Activated CD4-positive, CD25-positive, alpha-beta regulatory T cell treated with anti-CD3 and anti-CD28 coated beads, Interleukin-2, amount 50 U/mL, for 16 hours (primary cell): ENCODE measurements at places on chromosomes 2 and 18.
A peak's percentile ranks its signal among the peaks of the same experiment; 100 is the strongest.

DNA sequence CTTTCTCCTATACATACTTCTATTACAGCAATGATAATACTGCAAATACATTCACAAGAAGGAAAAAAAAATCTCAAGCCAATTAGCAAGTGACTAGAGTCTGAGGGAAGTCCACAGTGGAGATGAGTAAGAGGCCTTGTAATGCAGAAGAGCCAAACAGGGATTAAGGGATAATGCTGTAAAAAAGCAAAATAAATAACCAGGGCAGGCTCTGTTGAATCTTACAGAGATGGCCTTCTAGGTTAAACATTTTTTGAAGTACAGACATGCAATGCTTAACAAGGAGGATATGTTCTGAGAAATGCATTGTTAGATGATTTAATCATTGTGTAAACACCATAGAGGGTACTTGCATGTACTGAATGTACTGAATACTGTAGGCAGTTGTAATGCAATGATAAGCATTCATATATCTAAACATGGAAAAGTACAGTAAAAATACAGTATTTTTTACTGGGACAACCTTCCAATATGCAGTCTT, 122.1 kb upstream of the RMDN2 start:
- no peak for DNase-seq

DNA sequence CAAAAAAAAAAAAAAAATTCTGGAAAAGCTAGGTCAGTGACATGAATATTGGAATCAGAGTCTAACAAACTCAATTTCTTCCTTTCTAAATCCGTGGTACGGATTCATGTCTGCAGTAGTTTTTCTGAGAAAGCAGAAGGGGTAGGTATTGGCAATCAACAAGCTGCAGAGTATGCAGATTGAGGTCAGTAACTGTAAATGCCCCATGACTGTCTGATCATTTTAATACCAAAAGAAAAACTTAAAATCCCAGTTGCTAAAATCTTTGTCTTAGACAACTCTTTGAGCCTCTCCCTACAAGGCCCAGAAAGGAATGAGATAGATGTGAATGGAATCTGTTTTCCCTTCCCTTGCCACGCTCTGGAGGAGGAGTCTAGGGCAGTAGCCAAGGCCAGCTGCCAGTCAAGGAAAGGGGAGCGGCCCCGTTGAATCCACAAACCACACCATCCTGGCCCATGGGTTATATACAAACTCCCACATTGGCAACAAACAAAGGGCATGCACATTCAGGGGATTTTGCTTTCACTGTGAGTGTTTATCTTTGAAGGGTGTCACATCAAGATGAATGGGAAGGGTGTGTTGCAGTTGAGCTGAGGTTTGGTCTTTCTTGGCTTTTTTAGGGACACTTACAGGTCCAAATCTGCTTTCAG, 6.1 kb upstream of the CASP8 start:
- no peak for DNase-seq

DNA sequence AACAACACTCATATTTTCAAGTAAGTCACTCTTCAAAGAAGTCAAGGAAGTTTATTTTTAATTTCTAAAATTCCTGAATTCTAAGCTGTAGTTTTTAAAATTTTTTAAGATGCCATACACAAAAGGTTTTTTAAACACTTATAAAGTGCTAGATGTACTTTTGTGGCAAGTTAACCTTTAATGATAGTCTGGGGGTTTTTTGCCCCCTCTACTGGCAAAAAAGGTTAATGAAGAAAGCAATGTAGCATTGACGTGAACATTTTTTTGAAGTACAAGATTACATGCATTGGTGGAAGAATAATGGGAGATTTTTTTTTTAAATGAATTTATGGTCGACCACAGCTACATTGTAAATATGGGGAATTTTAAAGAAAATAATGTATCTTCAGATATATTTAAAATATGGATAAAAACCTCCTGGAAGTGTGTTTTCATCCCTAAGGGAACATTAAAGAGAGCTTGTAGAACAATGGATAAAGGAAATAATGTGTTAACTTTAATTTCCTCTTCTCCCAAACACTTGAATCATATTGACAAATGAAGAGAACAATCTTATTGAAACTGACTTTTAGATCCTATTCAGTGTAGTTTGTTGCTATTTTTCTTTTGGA, 12.6 kb downstream of the ITPRID2 start:
- DNase-seq: no peak

DNA sequence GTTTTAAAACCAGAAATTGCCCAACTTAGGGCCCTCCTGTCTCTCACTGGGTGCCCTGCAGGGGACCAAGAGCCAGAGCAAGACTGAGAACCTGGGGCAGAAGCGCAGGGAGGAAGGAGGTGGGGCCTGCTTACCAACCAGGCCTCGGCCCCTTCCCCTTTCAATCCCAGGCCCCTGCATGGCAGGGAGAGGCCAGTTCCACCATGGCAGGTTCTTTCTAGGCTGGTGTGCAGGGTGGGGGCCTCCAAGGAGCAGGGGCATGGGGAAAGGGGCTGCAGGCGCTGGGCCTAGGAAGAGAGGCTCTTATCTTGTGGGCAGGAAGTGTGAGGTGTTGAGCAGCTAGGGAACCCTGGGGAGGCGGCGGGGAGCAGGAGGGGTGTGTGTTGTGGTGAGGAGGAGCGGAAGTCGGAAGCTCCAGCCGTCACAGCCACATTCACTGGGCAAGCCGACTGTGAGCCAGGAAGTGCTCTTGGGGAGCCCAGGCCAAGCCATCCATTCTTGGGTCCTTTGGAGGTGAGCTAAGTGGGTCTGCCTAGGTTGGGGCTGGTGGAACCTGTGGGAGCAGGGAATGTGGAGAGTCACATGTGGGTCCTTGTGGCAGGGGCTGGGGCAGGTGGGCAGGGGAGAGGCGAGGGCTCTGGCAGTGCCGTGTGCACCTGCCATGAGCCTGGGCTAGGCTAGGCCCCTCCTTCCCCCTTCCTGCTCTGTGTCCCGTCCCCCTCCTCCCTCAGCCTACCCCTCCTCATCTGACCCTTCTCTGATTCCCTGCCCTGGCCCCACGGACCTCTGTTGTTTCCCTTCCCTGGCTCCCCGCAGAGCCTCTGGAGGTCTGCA, at the start of gene PSD4:
Gene PSD4, plus strand, starts transcription at position 430 of the 834 bp plus-strand sequence. CDS start 8,486 bp downstream, outside the sequence.
- DNase-seq: peak; percentile 69

DNA sequence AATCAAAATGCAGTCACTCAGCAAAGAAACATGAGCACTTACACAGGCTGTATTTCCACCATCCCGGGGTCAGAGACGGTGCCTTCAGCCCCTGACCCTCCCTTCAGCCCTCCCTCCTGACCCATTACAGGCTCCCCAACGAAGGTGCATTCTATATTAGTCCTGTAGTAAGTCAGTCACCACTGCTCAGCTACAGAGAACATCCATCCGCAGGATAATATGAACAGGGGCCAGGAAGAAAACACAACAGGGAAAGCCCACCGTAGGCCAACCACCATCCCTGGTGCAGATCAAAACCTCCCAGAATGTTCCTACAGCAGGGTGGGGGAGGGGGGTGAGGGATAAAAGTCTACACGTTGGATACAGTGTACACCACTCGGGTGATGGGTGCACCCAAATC, 15.1 kb downstream of the PXDN start:
- DNase-seq: no peak

DNA sequence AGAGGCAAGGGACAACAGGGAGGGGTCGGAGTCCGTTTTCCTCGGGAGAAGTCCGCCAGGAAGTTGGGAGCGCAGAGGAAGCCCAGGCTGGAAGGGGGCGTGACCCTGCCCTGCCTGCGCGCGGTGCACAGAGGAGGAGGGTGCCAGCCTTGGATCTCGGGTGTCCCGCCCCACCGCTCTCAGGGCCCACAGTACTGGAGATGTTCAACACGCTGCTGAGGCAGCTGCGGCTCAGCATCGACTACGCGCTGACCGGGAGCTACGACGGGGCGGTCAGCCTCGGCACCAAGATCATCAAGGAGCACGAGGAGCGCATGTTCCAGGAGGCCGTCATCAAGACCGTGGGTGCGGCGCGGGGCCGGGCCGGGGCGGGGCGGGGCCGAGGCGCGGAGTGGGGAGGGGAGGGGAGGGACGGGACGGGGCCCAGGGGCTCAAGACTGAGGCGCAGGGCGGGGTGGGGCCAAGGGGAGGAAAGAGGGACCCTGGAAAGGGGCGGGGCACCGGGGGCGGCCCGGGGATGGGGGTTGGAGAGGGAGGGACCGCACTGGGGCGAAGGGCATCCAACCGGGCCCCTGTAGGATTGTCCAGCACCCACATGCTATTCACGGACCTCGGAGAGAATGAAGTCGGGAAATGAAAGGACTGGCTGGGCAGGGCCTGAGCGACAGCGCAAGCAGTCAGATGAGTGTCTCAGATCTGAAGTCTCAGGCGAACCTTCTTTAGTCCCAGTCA, 36.6 kb downstream of the POMC start:
- DNase-seq: no peak

GRCh38 chr18:13872932-13873331, 42.4 kb downstream of the MC2R start:
- no peak for DNase-seq

DNA sequence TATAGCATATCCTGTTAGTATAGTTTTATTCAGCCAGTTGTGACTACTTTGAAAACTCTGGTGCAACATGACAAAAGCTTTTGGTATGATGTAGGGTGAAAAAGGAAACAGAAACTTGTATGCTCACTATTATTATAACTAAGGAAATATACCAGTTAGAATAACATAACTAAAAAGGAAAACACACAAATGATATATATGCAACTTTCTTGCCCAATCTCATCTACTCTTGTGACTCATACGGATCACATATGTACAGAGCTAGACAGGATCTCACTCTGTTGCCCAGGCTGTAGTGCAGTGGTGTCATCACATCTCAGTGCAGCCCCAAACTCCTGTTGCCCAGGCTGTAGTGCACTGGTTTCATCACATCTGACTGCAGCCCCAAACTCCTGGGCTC, 12.4 kb upstream of the TLK1 start:
- no peak for DNase-seq
